ENCODE measurements at places on chromosomes 1 and 21.
A peak's percentile ranks its signal among the peaks of the same experiment; 100 is the strongest.

- peak; percentile 79 for DNase-seq
These were observed 1.1 kb upstream of the TTC39A start for GRCh38 chr1:51331206-51332100.

DNA sequence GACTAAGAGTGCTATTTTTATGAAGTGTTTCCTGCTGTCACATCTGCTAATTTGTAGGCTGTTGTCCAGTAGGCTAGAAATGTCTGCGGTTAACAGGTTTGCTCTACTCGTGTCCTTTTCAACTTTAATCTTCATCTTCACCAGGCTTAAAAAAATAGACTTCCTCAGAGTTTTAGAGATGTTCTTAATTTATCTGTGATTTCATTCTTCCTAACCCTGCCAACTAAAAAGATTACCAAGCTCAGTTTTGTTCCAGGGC, 66.8 kb downstream of the SASS6 start:
- DNase-seq: no peak

DNA sequence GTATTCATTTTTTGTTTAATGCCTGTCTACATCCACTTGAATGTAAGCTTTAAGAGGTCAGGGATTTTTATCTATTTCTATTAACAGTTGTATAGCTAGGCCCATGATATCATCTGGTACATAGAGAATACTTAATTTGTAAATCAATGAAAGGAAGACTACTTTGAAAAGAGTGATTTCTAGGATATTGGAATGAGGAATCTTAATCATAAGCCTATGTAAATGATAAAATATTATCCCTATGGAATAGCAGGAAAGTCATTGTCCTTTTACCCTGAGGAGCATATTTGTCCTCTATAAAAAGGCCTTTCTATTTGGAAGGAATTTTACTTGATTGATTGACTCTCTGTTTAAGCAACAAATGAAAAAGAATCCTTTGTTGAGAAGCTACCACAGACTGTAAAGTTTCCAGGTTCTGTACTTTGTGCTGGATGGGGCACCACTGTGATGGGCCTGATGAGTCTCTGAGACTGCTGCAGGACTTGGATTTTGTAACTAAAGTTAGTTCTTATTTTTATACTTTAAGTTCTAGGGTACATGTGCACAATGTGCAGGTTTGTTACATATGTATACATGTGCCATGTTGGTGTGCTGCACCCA, 53.8 kb downstream of the MAST2 start:
- DNase-seq: no peak

- DNase-seq: no peak
These were observed 6.0 kb downstream of the NFIA start for GRCh38 chr1:61088163-61088974.

DNA sequence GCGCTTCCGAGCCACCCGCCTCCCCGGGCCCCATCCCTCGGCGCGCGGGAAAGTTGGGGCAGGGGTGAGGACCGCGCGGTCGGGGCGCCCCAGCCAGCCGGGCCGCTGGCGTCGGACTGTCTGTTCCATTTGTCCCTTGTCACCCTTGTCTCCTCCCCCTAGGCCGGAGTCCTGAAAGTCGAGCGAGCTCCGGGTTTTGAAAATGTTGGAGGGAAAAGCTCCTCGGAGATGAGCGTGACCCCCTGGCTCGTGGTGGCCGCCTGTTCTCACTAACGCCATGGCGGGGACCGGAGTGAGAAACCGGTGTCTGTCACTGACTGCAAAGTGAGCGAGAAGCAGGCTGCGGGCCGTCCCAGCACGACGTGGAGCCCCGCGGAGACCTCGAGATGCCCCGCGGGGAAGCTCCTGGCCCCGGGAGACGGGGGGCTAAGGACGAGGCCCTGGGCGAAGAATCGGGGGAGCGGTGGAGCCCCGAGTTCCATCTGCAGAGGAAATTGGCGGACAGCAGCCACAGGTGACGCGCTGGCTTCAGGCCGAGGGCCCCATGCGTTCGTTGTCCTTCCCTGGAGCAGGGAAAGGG, 491 bp downstream of the PER3 start:
- DNase-seq: no peak
